Left colon (tissue), 2 donors: ENCODE measurements at places on chromosomes 13 and 19. TPM values are rescaled to one million over a fixed set of nuclear protein-coding genes. Genes with fewer than 3 reads are reported as not detected.

The ZNF835 gene
- 0.55 TPM for total RNA-seq

The WDR88 gene
- not detected for total RNA-seq

The ZNF575 gene
- total RNA-seq = 7.7 TPM

The PLVAP gene
- 38.2 TPM for total RNA-seq

The IFNL1 gene
- not detected for total RNA-seq
